ENCODE measurements at places on chromosomes 5 and 9.

DNA sequence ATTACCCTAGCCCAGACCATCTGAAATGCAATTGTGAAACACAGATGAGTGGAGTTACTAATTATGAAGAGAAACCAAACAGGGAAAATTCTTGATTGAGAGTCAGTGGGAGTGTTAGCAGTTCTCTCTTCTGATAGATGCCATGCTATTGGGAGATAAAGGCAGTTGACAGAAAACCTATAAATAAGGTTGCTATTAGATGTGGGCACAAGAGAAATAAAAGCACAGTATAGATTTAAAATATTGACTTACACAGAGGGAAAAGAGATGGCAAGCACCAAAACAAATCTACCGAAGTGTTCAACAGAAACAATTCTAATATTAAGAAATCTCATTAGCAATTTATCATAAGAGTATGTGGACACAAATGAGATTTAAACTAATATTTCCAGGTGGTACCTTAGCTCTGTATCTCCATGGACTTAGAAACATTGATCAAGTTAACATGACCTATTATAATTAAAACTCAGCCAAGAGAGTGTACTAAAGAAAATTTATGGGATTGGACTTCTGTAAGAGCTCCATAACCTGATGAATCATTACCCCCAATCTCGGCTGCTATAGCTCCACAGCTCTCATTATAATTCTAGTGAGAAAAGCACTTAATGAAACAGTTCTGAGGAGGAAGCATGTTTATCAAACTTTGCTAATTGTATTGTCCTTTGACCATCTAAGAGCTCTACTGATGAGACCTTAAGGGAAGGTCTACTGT lies 665.0 kb upstream of the RIOK2 start:
- no peak for DNase-seq

DNA sequence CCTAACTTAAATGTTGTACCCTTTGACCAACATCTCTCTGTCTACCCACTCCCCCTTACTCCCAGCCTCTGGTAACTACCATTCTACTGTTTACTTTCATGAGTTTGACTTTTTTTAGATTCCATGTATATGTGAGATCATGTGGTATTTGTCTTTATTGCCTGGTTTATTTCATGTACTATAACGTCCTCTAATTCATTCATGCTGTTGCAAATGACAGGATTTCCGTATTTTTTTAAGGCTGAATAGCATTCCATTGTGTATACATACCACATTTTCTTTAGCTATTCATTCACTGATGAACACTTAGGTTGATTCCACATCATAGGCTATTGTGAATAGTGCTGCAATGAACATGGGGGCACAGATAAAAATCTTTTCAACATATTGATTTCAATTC lies 11.8 kb upstream of the NDUFB6 start:
- no peak for DNase-seq

- no peak for DNase-seq
These were observed 9.3 kb upstream of the SETX start for GRCh38 chr9:132364068-132364467.

DNA sequence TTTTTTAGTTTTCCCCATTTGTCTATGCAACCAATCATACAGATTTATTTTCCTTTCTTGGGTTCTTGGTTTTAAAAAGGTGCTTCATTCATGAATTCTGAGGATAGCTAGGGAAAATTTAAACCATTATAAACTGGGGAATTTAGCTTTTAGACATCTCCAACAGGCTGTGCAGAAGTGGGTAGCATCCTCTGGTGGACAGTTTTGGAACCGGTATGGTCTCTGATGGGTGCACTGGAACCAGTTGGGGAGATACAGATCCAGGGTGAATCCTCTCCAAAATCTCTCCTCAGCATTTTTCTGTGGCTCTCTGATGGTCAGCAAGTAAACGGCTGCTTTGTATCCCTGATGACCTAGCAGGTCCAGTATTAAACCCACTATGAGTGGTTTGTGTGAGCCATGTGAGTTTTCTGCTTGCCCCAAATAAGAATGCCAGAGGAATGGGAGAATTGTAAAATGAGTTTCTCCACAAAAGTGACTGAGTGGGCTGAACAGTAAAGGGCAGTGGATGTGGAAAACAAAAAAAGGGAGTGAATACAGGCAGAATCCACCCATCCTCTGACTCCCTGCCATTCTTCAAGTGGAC lies 9.1 kb upstream of the DNAJC25 start:
- peak; percentile 5 for DNase-seq
